Activated CD4-positive, alpha-beta T cell treated with anti-CD3 and anti-CD28 coated beads, Interleukin-2, amount 10 ng/mL, durations not matched to agents 7 days and 5 days (primary cell): ENCODE measurements at places on chromosomes 3 and 15. TPM values are rescaled to one million over a fixed set of nuclear protein-coding genes. Genes with fewer than 3 reads are reported as not detected.

NDN gene
- 2.9 TPM for total RNA-seq

GOLGA6A gene
- total RNA-seq = not detected

CLSTN2 gene
- not detected for total RNA-seq

RTP3 gene
- total RNA-seq = not detected

LSG1 gene
- 44.6 TPM for total RNA-seq
